ENCODE measurements at places on chromosomes 1 and 21. TPM values are rescaled to one million over a fixed set of nuclear protein-coding genes. Genes with fewer than 3 reads are reported as not detected.

GRCh38 chr1:210232511-210233215 is at the start of gene SERTAD4:
TSS of gene SERTAD4 (plus strand) at chr1:210232796. CDS start at chr1:210237961, 5,165 bp downstream.
- DNase-seq, result no peak

- DNase-seq, result no peak
Observed at GRCh38 chr1:173002891-173003838, 47.6 kb downstream of the TNFSF18 start.

DNA sequence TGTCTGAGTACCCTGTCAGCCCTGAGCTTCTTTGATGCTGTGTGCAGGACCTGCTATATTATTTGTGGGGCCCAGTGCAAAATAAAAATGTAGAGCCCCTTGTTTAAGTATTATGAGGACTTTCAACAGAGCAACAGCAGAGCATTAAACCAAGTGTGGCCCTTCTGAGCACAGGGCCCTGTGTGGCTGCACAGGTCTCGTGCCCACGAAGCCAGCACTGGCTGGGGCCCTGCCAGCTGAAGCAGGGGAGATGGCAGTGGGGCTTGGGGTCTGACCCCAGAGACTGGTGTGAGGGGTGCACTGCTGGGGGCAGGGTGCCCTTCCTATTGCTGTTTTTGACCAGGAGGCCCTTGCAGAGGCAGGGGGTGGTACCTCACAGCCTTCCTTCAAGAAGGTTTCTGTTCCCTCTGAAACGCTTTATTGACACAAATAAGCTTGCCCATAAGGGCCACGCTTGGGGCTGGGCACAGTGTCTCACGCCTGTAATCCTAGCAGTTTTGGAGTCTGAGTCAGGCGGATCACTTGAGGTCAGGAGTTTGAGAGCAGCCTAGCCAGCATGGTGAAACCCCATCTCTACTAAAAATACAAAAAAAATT is 2.2 kb upstream of the SEMA4A start:
- DNase-seq, result no peak

DNA sequence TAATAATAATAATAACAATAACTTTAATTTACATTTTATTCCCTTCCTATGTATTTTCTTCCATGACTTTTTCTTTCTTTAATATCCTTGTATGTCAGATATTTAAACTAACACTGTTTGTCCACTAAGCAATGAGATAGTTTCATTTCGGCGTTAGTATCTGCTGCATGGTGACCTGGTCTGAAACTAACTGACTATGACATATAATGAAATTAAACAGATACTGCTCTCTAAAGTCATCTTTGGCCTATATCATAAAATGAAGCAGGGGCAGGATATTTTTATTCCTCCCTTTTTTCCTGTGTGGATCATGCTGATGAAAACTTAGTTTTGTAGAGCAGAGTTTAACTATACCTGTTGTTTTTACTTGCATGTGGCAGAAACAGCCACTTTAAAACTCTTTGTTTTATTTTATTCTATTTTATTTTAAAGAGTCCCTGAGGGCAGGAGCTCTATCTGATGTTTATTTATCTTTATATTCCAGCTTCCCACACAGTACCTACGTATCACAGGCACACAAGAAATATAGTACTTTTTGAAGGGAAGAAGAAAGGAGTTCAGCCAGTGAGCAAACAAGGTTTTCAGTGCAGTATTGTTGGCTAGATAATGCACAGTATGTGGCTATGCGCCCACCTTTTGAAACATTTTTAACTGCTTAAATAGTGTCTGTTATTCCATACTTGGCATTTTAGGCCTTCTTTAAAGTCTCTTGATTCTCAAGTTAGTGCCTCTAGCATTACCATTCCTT is 165.6 kb downstream of the PHTF1 start:
- DNase-seq, result no peak

DNA sequence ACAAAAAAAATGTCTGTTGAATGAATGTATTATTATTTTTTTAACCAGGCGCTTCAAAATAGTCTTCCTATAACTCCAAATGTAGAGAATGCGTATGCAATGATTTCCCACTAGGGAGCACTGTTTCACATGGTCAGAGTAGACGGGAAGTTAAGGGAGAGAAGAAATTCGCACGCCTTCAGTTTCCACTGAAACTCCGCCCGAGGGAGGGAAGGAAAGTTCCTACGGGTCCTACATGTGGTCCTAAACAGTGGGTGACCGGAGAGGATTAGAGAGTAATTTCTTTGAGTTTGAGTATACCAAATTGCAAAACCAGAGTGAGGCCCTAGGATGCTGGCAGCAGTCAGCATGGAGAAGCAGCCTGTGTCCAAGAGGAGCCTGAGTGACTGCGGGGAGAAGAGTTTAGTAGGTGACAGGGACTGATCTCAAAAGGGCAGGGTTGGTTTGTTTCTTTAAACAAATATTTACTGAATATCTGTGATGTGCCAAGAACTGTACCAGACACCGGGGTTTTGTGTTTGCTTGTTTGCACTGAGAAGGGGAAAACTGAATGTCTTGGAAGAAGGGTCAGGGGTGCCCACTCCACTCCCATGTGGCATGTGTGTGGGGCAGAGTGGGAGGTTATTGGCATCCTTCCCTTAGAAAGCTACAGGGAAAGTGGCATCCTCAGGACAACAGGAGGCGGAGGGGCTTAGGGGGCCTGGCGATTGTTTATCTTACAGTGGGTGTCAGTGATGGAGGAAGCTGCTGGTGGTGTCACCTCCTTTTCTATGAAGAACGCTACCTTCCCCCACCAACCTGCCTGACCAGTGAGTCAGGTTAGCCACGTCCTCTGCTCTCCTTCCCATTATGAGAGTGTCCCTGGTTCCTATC is 22.8 kb downstream of the RNU5D-1 start:
- DNase-seq, result no peak

DNA sequence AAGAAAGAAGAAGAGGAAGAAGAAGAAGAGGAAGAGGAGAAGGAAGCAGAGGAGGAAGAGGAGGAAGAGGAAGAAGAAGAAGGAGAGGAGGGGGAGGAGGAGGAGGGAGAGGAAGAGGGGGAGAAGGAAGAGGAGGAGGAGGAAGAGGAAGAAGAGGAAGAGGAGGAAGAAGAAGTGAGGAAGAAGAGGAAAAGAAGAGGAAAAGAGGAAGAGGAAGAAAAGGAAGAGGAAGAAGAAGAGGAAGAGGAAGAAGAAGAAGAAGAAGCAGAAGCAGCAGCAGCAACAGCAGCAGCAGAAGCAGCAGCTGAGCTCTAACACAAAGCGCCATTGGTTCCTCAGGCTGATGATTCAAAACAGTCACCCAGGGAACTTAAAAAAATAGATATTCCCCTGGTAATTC is 34.0 kb downstream of the DNAI4 start:
- DNase-seq, result no peak

DNA sequence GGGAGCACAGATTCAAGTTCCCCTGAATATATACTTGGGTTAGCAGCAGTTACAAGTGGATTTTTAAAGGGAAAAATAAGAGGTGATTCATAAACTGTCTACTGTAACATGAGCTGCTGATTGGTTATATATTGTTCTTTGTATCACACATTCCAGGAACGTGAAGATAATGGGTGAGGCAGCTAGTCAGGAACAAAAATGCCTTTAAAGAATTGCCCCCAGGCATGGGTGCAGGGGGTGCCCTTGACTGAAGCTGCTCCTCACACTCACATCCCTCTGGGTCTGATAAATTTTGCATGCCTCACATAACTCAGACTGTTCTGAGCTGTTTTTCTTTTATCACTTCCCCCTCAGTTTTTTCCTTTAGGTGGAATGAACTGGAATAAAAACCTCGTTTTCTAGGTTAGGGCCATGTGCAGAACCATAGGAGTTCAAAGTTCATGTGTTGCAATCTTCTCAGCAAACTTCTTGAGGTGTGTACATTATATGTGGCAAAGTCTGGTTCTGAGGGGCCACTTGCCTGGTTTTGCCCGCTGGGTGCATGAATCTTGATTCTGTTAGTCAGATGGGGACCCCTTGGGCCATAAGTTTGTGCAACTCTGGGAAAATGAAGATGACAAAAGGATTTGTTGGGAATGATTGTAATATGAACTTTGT is 21.1 kb downstream of the TBX19 start:
- no peak for DNase-seq

- DNase-seq, result no peak
Observed at GRCh38 chr21:26686278-26686677, 113.2 kb upstream of the CYYR1 start.

DNA sequence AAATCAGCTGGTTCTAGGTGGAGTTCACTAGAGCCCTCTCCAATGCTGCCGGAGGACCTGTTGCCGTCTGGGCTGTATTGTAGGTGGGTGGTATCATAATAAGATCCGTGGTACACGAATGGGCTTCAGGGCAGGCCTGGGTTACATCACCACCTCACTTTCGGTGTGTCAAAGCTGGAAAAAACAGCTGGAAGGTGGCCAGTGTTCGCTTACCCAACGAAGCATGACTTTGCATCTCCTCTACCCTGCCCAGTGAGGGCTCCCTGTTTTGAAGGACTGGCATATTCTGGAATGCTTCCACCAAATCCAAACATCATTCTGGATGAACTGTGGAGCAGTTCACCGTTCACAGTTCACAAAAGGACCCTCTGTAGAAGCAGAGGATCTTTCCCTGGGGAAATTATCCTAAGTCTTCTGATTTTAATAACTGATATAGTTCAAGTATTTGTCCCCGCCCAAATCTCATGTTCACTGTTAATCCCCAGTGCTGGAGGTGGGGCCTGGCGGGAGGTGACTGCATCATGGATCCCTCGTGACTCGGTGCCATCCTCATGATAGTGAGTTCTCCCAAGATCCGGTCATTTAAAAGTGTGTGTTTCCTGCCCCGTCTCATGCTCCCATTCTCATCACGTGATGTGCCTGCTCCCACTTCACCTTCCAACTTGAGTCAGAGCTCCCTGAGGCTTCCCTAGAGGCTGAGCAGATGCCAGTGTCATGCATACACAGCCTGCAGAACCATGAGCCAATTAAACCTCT is 429.0 kb downstream of the KIF26B start:
- DNase-seq, result no peak

DNA sequence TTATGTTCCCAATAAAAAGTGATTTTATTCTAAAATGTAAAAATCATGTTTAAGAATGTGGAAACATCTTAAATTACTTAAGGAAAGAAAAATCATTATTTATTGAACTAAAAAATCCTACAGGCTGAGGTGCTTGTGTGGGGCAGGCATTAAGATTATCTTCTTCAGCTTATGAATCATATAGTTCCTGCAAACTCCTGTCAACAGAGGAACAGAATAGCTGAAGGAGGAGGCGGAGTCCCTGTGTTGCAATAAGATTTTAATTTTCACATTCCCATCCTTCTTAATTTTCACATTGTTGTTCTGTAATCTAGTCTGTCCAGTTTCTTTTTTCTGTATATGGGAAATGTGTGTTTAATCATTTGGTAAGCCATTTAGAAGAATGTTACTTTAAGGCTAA is 20.6 kb upstream of the OLFML3 start:
- no peak for DNase-seq

DNA sequence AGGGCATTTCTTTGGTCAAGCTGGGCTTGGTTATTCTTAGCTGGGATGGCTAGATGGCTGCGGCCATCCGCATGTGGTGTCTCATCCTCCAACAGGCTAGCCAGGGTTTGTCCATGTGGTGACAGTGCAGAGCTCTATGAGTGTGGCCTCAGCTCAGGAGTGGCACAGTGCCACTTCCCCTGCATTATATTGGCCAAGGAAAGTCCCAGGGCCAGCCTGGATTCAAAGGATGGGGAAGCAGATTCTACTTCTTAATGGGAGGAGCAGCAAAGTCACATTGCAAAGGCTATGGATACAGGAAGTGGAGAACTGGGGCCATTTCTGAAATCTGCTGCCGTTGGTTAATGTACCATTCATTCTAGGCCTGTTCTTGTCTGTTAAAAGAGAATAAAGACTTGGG is 34.4 kb downstream of the STUM start:
- DNase-seq, result no peak

- DNase-seq, result no peak
Observed at GRCh38 chr1:21919520-21919919, 17.6 kb downstream of the HSPG2 start.

DNA sequence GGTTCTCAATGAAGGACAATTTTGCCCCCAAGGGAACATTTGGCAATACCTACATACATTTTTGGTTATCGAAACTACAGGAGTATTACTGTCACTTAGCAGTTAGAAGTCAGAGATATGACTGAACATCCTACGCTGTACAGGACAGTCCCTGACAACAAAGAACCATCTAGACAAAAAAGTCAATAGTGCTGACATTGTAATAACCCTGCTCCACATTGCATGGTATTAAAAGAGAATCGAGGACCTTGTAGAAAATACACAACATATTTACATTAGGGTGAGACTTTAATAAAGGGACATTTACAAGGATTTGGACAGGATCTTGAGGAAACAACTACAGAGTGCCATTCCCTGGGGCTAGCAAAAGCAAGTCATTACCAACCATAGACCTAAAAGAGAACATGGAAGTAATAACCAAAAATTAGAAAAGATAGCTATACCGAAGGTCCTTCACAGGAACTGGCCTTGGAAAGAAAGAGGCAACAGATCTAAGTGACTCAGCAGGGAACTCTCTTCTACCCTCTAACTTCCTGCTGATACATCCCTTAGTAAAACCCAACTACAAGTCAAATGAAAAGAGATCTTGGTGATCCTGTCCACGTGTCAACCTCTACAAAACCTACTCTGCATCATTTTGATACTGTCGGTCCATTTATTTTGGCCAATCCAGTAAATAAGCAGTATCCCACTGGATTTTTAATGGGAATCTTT is 40.2 kb downstream of the ANGPTL3 start:
- DNase-seq, result no peak

GRCh38 chr1:41389009-41389408 is 27.8 kb downstream of the FOXO6 start:
- DNase-seq, result no peak

The TIAM1 gene
- 110 TPM for total RNA-seq

The CCDC24 gene
- total RNA-seq, result 2.1 TPM

The MATN1 gene
- 0.44 TPM for total RNA-seq

The PDC gene
- not detected for total RNA-seq

The MSH4 gene
- 0.60 TPM for total RNA-seq

The RHD gene
- not detected for total RNA-seq

The USH2A gene
- not detected for total RNA-seq

Measured in activated T-helper 2 cell treated with anti-CD3 and anti-CD28 coated beads, Interferon-gamma antibody, Interleukin-2, Interleukin-4, amounts not matched to agents 10 μg/mL and 5 μg/mL and 100 μg/mL, durations not matched to agents 14 hours and 24 hours and 36 hours (primary cell).